Dermis microvascular lymphatic vessel endothelial cell (primary cell): ENCODE measurements at places on chromosomes 11 and 22.

- no peak for DNase-seq
Observed at GRCh38 chr11:130490682-130491449, 42.4 kb downstream of the ADAMTS15 start.

GRCh38 chr11:118145285-118146227 is 7.1 kb downstream of the SCN4B start:
- peak; percentile 37 for DNase-seq

- DNase-seq = no peak
Observed at GRCh38 chr11:6771926-6772893, at the start of gene OR2AG2. TSS of gene OR2AG2 (minus strand) at chr11:6771976. CDS start at chr11:6768957, 3,019 bp downstream.

DNA sequence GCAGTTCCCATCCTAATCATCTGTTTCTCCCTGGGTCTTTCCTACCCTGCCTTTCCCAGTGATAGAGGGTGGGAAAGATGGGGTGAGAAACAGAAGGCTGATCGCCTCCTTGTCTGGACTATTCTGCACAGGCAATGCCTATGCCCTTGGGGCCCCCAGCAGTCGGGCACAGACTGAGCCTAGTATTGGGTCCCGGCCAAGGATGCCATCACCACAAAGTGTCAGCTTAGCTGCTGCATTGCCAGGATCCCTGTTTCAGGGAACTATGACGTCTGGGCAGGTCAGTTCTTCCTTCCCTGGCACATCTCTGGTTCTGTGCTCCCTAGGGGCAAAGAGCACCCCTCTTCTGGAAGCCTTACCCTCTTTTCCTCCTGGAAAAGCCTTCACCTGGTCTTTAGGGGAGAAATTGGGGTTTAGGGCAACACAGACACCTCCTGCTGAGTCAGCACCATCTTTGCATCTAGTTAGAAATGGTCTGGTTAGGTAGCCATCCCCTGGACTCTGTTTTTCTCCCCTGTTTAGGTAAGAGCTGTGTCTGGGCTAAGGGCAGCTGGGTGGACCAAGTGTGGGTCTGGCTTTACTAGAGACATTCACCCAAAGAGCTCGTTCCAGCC is 2.1 kb downstream of the ADAMTS8 start:
- no peak for DNase-seq

DNA sequence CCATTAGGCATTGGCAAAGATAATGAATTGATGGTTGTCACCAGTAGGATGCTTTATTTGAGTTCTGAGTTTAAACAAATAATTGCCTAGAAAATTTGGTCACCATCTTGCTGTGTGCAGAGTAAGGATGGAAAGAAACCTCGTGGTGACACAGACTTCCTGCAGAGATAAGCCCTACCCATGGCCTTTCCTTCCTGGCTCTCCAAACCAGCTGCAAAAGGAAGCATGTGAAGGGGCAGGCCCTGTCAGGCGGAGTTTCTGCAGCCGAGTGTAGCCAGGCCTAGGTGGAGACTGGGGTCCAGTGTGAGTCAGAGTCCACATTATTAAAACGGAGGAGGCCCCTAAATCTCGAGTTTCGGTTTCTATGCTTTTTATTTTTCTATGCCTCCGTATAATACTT is 83.1 kb upstream of the ADSL start:
- peak; percentile 35 for DNase-seq

DNA sequence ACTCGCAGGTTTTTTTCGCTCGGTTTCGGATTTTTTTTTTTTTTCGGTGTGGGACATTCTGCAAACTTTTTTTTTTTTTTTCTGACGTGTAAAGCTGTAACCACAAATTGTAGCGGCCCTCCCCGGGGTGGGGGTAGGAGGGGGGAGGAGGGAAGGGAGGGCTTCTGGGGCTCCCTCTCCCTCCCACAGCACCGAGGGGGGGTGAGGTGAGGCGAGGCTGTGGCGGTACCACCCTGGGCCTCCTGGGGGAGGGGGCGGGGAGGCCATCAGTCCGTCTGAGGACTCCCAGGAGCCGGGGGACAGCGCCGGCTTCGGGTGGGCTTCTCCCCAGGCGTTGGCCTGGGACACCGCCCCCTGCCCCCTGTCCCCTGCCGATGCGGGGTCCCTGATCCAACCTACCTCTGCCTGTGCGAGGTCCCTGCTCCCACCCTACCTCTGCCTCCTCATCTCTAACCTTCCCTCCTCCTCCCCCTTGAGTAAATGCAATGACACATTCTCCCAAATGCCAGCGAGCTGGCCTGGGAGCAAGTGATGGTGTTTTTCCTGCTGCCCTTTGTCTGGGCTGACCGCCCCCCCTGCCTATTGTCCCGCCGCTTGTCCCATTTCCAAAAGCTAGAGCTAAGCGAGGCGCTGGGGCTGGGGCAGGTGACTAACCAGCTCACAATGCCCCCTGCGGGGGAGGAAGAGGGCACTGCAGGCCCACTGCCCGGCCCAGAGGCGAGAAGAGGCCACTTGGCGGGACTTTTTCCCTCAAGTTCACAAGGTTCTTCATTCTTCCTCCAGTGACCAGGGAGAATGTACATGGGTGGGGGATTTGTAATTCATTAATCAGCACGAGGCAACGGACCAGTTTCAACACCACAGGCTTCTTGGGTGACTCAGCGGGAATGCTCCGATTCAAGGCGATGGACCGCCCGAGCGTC is 511 bp upstream of the CLCF1 start:
- peak; percentile 90 for DNase-seq

GRCh38 chr11:7531011-7531410 is 17.2 kb downstream of the PPFIBP2 start:
- no peak for DNase-seq

DNA sequence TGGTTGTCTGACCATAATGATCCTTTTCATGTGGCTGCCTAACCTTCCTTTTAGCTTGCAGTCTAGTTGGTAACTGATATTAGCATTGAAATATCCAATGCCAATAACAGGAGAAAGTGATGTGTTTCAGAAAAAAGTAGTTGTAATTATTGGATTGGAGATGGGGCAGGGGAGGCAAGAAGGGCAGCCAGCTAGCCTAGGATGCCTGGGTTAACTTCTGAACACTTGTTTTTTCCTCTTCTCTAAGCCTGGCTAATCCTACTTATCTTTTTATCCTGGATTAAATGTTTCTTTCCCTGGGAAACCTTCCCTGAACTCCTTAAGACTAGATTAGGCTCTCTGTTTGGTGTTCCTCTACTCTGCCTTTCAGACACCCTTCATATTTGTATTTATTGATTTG is 380.2 kb downstream of the TMEM135 start:
- no peak for DNase-seq

GRCh38 chr11:92087725-92088537 is 136.7 kb upstream of the FAT3 start:
- no peak for DNase-seq

DNA sequence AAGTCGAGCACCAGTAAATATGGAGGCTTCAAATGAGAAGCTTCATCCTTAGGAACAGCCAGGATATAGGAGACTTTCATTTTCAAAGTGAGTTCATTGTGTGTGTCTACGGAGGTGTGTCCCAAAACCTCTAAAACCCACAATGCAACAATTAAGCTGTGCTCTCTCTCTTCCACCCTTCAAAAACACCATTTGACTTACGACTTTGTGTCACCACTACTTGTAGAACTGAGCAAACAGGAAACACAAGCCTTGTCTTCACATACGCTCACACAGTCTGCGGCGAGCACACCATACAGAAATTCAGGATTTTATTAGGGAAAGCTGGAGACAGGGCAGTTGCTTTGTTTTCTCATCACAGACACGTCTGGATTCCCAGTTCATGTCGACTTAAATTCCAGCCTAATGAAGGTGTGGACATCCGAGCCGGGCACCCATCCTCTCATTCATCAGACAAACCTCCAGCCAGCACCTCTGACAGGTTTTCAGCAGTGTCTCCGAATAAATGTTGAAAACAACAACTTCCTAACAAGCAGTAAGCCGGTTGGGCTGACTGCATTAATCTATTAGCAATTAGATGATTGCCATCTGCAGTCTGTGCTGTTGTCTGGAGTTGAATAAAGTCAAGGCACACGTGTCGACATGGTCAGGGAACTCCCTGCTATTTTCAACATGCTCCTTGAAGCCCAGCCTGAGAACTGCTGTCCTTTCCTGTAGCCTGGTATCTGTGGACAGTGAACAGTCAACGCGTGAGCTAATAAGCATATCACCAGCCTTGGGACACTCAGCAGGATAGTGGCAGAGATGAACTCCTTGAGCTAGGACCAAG is 1411.1 kb downstream of the BRD1 start:
- no peak for DNase-seq
